ENCODE measurements at places on chromosomes 5 and 9. TPM values are rescaled to one million over a fixed set of nuclear protein-coding genes. Genes with fewer than 3 reads are reported as not detected.

Gene SLC6A19
- total RNA-seq, result 1.6 TPM

Gene GDNF
- not detected for total RNA-seq

DNA sequence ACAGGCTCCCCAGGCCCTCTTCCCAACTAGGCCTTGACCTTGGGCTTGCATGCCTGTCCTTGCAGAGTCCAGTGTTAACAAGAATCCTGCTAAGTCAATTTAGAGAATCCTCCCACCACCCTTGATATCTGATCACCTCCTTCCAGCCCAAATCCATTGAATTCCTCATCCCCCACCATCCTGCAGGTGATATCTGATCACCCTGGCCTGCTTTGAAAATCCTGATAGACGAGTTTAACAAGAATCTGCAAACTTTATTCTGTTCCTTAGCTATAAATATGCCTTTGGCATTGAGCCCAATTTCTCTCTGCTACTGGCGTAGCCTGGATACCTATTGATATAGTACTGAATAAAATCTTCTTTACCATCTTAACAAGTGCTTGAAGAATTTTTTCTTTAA, 125.5 kb downstream of the DIRAS2 start:
- no peaks in the 10 kb centered on the region for H3K36me3 ChIP-seq
- no peak for DNase-seq
- H3K27ac ChIP-seq, result no peak overlapping the region
- no peaks in the 10 kb centered on the region for H3K4me1 ChIP-seq
- H3K27me3 ChIP-seq, result no peaks in the 10 kb centered on the region

DNA sequence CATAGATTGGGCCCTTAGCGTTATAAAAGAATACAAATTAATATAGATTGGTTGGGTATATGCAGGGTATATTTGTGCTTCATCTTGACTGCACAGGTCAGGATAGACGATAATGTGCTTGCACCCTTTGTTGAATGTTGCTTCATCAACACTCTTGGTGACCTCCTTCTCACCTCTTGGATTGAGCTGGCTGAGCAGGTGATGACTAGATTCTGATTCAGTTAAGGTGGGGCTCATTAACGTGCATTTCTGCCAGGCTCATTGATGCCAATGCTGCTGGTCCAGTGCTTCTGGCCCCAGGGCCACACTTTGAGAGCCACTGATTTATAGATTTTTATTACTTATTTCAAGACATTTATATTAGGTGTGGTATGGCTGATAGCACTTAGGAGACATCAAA, 27.7 kb downstream of the PCSK5 start:
- no peak overlapping the region for H3K27ac ChIP-seq
- no peaks in the 10 kb centered on the region for H3K4me1 ChIP-seq
- DNase-seq, result no peak
- H3K4me3 ChIP-seq, result no peak overlapping the region
- H3K36me3 ChIP-seq, result no peaks in the 10 kb centered on the region

DNA sequence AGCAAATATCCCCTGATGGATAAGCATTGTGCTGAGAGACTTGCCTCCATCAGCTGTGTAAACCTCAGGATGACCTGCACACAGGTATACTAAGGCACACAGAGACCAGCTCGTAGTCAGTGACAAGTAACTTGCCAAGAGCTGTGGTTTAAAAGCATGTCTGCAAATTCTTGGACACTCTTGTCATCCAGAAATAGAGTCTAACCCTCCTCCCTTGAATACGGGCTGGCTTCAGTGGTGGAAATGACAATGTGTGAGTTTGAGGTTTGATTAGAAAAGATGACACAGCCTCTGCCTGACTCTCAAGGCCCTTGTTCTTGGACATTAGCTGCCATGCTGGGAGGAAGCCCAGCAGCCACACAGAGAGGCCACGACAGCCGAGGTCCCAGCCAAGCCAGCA, 114.4 kb downstream of the GADD45G start:
- no peak overlapping the region for H3K4me3 ChIP-seq
- H3K27ac ChIP-seq, result no peak overlapping the region
- H3K27me3 ChIP-seq, result no peaks in the 10 kb centered on the region

- no peaks in the 10 kb centered on the region for H3K27me3 ChIP-seq
- no peak overlapping the region for H3K4me3 ChIP-seq
- no peak for DNase-seq
- H3K36me3 ChIP-seq, result no peaks in the 10 kb centered on the region
- no peak overlapping the region for H3K27ac ChIP-seq
Observed at GRCh38 chr5:159628703-159629102, 287.6 kb upstream of the ADRA1B start.

DNA sequence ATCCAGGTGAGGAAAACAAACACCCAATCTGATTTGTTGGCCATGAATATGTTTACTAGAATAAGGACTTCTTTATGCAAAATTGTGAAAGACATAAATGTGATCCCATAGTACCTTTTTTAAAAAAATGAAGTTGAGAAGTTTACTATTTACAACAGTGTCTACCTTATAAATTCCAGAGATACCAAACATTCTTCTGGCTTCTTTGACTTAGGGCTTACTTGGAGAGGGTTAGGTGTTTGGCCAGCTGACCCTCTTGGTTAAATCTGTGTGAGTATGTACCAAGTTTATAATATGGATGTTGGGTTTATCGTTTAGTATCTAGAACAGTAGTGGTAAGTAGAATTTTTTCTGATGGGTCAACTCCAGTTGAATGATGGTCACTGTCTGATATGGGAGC, 212.3 kb downstream of the DOCK8 start:
- no peaks in the 10 kb centered on the region for H3K4me1 ChIP-seq
- no peaks in the 10 kb centered on the region for H3K27me3 ChIP-seq

Data from K562 (cell line).